ENCODE measurements at places on chromosomes 7 and 10.

- no peak for DNase-seq
Observed at GRCh38 chr10:17255512-17255911, 27.5 kb downstream of the VIM start.

DNA sequence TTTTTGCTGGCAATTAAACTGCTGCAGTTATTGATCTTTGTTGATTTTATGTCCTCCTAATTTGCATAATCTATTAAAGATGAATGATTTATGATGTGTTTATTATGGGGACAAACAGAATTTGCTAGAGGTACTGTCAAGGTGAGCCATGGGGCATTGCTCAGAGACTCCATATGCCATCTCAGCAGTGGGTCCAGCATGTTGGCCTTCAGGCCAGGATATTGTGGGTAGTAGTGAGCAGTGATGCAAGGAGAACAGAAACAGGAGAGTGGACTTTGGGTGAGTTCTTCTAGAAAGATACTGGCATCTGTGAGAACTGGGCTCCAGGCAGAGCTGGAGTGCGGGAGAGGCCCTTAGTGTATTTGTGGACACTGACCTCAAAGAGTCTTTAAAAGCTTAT is 65.9 kb downstream of the PAX2 start:
- no peak for DNase-seq

DNA sequence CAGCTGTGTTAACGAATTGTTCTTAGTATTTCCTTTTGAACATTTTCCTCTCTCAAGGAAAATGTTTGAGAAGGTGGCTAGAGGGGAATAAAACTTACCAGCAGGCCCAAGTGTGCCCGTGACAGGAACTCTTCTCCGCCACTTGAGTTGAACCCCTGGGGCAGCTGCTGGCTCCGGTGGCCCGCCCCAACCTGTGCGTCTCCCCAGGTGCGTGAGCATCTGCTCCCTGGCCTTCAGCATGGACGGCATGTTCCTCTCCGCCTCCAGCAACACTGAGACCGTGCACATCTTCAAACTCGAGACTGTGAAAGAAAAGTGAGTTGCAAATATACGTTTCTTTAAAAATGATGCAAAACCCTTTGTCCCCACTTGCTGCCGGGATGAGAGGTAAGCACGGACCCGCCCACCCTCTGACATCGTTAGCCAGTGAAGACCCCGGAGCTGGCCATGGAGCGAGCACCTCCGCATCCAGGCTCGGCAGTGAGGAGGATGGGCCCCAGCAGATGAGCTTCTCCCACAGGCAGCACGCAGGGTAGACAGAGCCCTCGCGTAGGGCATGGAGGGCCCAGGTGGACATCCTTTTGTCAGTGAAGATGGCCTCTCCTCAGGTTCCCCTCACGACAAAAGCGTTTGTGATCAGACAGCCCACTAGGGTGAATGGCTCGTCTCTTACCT is 35.7 kb downstream of the WIPI2 start:
- DNase-seq: no peak

- DNase-seq: no peak
Observed at GRCh38 chr10:96133135-96133534, 3.0 kb downstream of the ZNF518A start.
